ENCODE measurements at places on chromosomes 4 and X.

GRCh38 chr4:82555276-82555675 is 6.5 kb downstream of the TMEM150C start:
- DNase-seq = no peak

DNA sequence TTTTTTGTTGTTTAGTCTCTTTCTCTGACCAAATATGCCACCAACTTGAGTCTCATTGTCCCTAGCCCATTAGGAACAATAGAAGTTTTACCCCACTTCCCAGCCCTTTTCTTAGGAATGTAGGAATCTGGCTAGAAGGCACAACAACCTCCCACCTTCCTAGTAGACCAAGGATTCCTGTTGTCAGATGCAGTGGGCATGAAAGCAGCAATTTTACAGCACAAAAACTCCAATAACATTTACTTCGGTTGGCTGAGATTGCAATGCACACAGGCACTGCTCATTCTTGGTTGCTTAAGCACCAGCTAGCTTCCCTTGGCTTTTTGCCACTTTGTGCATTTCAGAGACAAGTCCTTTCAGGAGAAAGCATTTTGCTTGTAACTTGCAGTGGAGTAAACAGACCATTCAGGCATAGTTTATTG is 312.8 kb downstream of the TENM3 start:
- DNase-seq = peak; percentile 79

DNA sequence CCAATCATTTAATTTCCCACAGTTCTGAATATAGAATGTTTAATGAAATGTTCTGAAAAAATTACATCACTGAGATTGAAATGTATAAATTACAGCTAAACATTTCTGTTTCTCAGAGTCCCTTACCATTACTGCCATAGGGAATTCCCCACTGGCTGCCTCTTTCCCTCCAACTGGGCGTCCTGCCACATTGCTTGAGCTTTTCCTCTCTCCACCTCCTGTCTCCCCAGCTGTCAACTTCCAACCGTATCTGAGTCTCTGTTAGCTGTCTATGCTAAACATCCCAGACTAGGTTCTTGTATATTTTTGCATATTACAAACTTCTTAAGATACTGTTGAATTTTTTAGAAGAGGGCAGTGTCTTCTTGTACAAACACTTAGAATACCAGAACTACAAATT is 407.3 kb upstream of the SLIT2 start:
- DNase-seq = peak; percentile 48

DNA sequence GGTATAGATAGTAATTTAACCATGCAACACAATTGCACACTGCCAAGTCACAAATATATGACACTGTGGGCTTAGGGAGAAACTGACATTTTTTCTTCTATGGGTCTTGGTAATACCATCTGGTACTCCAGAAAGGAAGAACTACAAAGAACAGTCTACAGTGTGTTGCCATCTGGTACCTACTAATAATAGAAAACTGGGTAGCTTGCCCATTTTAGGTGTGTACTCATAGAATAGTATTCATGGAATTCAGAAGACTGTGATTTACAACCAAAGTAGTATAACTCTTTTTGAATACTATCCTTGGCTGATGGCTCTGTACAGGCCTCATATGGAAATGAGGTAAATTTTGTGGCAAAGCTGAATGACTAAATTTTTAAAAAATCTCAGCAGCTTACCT is 132.6 kb upstream of the RPS6KA6 start:
- peak; percentile 5 for DNase-seq

DNA sequence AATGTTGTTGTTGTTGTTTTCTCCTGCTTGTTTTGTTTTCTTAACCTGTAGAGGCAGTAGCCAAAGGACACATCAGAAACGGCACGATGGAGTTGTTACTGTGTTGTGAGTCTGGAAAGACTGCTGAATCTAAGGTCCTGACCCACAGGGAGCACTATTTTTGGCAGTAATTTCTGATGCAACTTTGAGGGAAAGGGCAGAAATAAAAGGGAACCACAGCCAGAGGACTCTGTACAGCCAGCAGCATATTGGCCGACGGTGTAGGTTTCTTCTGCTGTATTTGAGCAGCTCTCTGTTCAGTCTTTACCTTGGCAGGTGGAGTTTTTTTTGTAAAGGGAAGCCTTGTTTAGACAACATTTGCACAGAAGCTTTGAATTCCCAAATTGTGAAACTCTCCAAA is 203.0 kb upstream of the GPR101 start:
- no peak for DNase-seq

DNA sequence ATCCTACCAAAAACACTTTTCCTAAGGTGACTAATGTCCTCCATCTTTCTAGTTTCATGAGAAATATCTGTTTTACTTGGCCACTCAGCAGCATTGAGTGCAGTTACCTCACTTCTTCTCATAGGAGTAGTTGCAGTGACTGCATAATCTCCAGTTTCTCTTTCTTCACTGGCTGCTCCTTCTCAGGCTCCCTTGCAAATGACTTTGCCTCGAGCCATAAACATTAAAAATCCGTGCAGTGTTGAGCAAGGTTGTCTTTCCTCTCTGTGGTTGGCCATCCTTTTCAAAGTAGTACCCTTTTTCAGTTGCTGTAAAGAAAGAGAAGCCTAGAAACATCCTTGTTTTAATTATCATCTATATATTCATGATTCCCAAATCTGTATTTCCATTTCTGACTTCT is 10.2 kb upstream of the PRKG2 start:
- DNase-seq = no peak

DNA sequence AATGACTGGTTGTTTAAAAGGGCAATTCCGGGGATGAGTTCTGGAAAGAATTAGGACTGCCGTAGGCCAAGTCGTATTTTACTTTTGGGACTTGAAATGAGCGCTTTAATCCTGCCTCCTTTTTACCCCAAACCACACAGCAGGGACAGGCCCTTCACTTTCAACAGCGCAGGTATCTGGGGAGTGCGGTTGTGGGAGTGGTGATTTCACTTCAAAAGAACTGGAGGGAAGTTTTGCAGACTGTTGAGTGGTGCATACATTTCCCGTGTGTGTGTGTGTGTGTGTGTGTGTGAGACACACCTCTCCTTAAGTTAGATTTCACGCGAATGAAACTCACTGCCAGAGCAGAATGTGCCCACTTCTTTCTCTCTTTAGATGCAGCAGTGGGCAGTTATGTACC is 2.8 kb downstream of the NHS start:
- peak; percentile 46 for DNase-seq

GRCh38 chrX:3227526-3227925 is 118.9 kb downstream of the MXRA5 start:
- DNase-seq = peak; percentile 39

DNA sequence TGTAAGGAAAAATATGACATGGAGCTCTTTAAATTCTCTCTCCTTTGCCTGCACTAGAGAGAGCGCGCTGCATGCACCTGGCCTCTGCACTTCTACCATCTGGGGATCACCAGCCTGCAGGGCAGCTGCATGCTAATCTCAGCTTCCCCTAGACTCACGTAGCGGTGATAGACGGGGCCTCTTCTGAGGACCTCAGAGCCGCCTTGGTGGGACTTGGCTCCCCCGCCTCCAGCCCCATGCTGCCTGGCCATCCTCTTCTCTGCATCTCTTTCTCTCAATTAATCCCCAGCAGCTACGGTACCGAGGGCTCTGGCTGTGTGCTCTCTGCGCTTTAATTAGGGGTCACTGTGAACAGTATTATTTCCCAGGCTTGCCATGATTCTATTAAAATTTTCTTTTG is 52.8 kb upstream of the PSAPL1 start:
- no peak for DNase-seq

DNA sequence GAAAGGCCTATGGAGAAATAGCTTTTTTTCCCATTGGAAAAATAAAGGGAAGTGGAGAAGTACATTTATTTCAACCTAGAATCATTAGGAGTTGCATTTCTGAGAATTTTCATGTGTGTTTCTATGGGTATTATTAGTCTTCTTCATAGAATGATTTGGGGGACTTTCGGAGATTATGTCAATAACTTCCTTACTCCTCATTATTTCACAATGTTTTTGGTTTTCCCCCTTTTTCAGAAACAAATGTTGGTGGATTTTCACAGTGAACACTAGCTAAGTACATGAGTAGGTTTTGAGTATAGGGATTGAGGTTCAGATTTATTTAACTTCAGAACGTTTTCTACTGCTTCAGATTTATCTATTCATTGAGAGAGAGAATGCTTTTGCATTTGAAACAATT is 54.0 kb downstream of the SH3BGRL start:
- DNase-seq = no peak

GRCh38 chrX:23902419-23902818 is 5.3 kb downstream of the APOO start:
- peak; percentile 61 for DNase-seq

- no peak for DNase-seq
Observed at GRCh38 chr4:119093042-119093827, 42.4 kb upstream of the MYOZ2 start.

DNA sequence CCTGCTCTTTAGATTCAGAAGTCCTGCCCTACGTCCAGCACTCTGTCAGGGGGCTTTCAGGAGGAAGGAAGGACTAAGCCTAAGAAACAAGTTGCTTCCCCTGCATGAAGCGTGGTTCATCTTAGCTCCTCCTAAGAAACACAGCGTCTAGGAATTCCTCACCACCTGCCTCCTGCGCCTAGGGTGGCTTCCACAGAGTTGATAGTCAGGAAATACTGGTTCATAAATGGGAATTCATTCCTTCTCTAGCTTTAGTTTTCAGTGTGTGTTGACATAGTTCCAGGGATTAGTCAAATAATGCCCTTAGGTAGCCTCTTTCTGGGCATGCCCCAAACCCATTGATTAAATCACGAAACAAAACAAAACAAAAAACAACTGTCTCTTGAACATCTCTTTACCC is 1.7 kb upstream of the MXRA5 start:
- DNase-seq = no peak

DNA sequence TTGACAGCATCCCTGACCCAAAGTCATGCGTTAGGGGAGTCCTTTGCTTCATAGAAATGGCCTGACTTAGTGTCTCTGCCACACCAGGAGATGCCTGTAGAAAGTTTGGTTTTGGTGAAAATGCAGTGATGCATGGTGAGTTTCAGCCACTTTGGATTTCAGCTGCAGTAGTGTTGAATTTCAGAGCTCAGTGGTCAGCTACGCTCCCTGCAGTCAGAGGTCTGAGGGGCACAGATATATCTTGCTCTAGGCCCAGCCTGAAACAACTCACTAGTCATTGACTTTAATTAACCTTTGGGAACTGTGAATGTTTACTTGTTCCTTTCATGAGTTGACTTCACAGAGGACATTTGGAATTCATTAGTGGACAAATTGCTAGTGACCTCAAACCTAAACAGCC is 17.5 kb downstream of the RBMX2 start:
- no peak for DNase-seq

GRCh38 chr4:154313004-154313585 is 178.5 kb downstream of the DCHS2 start:
- DNase-seq = peak; percentile 16

DNA sequence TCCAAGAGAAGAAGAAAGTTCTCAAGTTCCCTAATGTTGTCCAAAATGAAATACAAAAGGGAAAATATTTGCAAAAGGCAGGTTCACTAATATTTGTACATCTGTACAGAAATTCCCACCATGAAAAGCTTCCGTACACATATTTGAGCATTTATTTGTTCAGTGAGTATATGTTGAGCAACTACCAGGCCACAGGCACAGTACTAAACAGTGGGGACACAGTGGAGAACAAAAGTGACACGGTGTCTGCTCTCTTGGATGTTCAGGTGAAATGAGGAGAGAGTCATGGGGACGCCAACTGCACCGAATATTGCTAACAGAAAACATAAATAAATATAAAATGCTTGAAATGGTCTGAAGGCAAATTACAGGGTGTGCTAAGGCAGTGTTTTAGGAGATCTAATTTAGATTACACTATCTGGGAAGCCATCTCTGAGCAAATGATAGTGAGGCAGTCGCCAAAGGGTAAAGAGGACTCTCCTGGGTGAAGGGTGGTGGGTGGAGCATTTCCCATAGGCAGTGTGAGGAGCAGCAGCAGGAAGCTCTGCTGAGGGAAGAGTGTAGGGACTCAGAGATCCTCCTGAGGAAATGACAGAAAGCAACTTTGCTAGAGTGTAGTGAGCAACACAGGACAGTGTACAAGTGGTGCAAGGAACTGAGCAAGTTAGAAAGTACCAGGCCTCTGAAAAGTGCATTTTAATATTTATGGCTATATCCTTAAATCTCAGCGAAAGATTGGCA is 375.2 kb downstream of the GALNTL6 start:
- DNase-seq = no peak

DNA sequence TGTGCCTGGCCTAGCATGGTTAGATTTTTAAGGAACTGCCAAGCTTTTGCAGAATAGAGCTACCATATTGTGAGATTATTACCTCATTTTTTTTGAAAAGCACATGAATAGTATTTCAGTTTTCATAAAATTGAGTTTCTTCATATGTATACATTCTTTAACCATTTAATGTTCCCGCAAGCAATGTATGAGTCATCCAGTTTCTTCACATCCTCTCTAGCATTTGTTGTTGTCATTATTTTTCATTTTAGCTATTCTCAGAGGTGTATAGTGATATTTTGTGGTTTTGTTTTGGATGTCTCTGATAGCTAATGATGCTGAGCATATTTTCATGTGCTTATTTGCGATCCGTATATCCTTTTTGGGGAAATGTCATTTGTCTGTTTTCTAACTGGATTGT is 74.9 kb downstream of the GLUD2 start:
- DNase-seq = no peak

GRCh38 chrX:49878128-49878833 is 1.0 kb upstream of the USP27X start:
- no peak for DNase-seq

GRCh38 chr4:151796106-151796505 is 35.3 kb upstream of the GATB start:
- DNase-seq = no peak

GRCh38 chr4:16752150-16752549 is 146.3 kb downstream of the LDB2 start:
- DNase-seq = peak; percentile 25

- DNase-seq = peak; percentile 44
Observed at GRCh38 chrX:30308263-30309138, 689 bp downstream of the NR0B1 start.

DNA sequence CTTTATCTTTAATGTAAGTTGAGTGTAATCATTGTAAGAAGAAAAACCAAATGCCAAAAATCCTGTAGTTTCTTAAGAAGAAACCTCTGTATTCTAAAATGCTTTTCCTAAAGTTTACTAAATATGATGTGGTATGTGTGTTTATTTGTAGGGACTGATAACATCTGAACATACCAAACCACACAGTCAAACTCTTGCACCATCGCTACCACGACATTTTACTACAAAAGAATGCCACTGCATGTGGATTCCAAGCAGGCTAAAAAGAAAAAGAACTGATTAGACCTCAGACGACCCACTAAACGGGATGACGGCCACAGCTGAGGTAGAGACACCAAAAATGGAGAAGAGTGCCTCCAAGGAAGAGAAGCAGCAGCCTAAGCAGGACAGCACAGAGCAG is 46.1 kb downstream of the LAS1L start:
- DNase-seq = peak; percentile 58

DNA sequence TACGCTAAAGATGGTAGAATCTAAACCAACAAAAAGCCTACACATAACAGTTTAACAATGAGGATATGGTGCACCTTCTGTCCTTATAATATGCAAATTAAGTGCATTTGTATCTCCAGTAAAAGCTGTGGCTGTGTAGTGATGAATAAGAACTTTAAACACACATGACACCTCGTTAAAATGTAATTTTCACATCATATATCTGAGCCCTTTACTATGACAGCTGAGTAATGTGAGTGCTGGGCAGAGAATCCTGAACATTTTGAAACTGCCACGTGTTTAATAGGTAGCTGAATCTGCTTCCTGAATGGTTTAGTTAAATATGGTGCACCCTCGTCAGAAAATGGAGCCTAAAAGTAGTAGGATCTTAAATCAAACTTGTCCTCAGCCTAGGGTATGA is 540.8 kb downstream of the ADGRL3 start:
- DNase-seq = no peak

Measured in M059J (cell line).